ENCODE measurements at places on chromosomes 13 and 19.
A peak's percentile ranks its signal among the peaks of the same experiment; 100 is the strongest.

DNA sequence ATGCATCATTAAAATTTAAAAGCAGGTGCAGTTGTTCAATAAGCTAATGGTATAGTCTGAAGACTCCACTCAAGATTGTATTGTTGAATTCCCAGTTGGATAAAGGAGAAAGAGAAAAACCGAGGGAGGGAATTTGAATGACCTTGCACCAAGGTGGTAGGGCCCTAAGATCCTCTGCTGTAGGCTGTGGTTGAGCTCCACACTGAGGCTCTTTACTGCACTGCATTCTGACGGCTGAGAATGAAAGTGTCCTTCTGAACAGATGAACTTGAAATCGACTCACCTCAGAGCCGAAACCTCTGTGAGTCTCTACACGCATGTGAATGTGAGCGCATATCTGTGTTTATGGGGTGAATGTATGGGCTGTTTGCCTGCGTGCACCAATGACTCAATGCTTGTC lies 388.9 kb upstream of the DACH1 start:
- DNase-seq: peak; percentile 42

GRCh38 chr13:48761256-48761655 lies 107.5 kb downstream of the CYSLTR2 start:
- no peak for DNase-seq

GRCh38 chr19:49133621-49134454 lies 14.5 kb downstream of the PPFIA3 start:
- DNase-seq: no peak

GRCh38 chr13:50974268-50974667 lies 64.7 kb downstream of the RNASEH2B start:
- DNase-seq: no peak

DNA sequence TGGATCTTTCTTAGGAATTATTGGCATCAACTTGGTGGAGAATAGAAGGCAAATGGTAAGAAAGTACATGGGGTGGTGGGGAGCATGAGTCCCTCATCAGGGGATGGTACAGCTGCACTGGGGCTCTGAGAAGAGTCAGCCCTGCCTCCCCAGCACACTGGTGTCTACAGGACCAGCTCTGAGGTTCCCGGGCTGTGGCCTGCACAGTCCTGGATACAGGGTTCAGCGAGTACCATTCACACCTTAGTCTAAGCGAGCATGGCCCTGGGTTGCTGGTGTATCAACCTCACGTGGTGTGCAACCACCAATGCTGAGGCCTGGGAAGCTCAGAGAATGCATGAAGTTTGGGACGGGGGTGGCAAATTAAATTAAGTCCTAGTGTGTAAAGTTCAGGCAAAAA lies 10.1 kb downstream of the TMEM255B start:
- DNase-seq: no peak

DNA sequence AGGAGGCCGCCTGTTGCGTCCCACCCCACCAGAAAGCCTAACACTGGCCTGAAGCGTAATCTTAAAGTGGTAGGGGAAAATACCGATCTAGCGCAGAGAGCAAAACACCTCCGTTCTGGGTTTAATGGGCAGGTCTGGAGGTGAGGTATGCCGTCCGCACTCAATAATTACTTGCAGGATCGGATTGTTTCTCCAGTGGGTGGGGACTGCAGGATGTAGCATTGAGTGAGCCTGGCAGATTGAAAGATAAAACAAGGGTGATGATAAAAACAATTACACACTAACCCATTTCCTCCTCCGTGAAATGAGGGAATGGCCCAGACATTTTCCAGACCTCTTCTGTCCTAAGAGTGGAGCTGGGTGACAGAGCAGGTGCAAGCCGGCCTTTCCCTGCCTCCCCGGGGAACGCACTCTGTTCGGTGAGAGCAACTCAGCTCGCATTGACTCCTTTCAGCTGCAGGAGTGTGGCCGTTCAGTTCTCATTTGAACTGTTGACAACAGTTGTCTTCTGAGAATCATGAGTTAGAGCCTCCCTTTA lies 110.2 kb upstream of the DOCK9 start:
- DNase-seq: peak; percentile 46

GRCh38 chr13:107347641-107348369 lies 779.9 kb upstream of the ARGLU1 start:
- no peak for DNase-seq

GRCh38 chr19:2329149-2329478 lies 630 bp downstream of the SPPL2B start:
- DNase-seq: no peak

- DNase-seq: no peak
Observed at GRCh38 chr19:5354403-5354802, 13.8 kb upstream of the PTPRS start.

- no peak for DNase-seq
Observed at GRCh38 chr13:22596171-22596863, 584.5 kb upstream of the SGCG start.
